ENCODE measurements at places on chromosomes 12 and 14. TPM values are rescaled to one million over a fixed set of nuclear protein-coding genes. Genes with fewer than 3 reads are reported as not detected.

Gene KRT80
- 1.1 TPM for total RNA-seq

Gene CSAD
- total RNA-seq = 13.2 TPM

Gene NPFF
- not detected for total RNA-seq

Gene CCDC175
- not detected for total RNA-seq

Gene RDH12
- total RNA-seq = not detected

Gene FAM186B
- total RNA-seq = 0.49 TPM

Gene HHIPL1
- total RNA-seq = 17.9 TPM

Gene KRT82
- total RNA-seq = not detected

Gene ARHGAP9
- total RNA-seq = 0.16 TPM

Gene BATF
- not detected for total RNA-seq

Gene DPPA3
- not detected for total RNA-seq
